ENCODE measurements at places on chromosomes 12 and 14.
A peak's percentile ranks its signal among the peaks of the same experiment; 100 is the strongest.

- no peak for DNase-seq
Measured at GRCh38 chr12:123363390-123363739, 1.3 kb downstream of the SBNO1 start.

DNA sequence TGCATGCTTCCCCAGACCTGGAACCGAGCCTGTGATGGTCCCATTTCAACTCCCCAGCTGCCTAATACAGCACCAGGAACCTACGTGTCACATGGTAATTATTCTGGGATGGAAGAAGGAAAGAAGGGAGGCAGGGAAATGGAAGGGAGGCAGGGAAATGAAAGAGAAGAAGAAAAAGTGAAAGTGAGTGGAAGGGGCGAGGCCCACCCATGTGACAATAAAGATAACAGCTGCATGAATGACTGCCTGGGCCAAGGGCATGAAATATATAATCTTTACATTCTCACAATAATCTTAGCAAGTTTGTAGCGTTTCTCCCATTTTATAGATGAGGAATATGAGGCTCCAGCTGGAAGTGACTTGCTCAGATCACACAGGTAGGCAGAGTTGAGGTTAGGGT lies 245.0 kb upstream of the PWP1 start:
- no peak for DNase-seq

DNA sequence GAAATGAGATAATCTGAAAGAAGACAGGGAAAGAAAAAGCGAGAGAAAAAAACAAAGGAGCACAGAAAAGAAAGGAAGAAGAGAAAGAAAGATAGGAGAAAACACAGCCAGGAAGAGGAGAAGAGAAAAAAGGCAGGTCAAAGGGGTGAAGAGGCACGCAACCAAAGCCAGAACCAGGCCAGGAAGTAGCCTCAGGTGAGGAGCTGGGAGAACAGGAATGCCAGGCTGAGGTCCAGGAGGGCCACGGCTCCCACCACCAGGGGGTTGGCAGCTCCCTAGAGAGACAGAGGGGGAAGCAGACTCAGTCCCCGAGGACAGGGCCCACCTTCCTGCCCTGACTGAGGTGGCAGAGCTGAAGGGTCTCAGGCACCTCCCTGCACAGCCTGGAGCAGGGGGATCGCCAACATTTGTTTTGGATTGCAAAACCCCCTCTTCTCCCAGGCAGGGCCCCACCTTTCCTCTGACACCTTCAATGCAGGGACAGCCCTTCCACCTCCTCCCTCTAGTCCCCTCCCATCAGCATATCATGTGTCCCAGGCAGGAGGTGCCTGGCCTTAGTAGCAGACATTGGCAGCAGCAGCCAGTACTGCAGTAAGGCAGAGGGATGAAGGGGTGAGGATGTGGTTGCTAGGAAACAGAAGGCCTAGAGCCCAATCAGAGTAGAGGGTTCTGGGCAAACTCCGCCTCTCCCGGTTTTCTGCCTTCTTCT lies 2.0 kb upstream of the AP1G2 start:
- no peak for DNase-seq

- DNase-seq = no peak
Measured at GRCh38 chr14:79166171-79166570, 996.0 kb downstream of the NRXN3 start.

GRCh38 chr12:132622437-132623071 lies 4.0 kb downstream of the P2RX2 start:
- peak; percentile 82 for DNase-seq

DNA sequence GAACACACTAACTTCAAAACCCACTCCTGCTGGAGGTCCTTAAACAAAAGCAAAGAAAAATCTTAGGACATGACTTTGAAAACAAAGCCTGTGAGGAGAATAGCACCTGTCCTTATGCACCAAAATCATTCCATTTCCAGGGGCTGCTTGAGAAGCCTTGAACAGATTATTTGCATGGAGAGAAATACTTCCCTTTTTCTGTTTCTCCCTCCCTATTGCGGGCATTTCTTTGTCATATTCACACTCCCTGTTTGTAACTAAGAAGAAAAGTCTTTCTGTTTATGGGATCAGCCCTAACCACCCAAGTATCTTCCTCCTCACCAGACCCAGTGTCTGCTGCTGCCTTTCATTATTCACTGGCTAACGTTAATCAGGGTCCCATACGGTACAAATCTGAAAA lies 218.8 kb downstream of the DPF3 start:
- DNase-seq = no peak

DNA sequence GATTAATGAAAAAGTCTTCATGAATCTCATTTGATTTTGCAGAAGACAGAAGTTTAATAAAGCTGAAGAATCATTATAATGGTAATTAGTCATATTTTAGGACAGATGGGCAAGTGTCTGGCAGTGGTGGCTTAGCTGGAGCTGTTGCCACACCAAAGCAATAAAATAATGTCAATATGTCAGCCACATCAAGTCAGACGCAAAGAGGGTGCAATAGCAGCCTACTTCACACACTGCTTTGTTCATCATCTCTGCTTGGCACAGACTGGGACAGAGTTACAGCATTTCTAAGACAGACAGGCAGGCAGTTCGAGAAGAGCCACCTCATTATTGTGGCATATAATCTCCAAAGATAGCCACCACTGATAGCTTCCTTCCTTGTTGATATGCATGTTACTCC lies 16.9 kb upstream of the KRR1 start:
- no peak for DNase-seq

DNA sequence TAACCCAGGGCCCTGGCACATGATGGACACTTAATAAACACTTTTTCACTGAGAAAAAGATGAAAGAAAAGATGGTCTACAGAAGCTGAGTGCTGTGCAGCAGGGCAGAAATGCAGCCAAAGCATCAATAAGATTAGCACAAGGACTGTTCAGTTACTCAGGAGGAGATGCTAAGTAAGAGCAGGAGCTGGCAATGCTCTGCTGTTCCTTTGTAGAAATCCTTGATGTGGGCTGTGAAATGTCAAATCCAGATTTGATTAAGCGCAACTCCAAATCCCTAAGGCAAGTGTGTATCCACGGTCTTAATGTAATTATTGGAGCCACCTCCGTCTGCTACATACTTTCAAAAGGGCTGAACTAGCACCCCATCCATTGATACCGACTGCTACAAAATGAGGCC lies 151.8 kb upstream of the BTG1 start:
- no peak for DNase-seq

Measured in kidney glomerular epithelial cell (primary cell).